NB4 (cell line): ENCODE measurements at places on chromosomes 6 and 20.

GRCh38 chr6:166616261-166617238 is 10.5 kb downstream of the RPS6KA2 start:
- DNase-seq: no peak

DNA sequence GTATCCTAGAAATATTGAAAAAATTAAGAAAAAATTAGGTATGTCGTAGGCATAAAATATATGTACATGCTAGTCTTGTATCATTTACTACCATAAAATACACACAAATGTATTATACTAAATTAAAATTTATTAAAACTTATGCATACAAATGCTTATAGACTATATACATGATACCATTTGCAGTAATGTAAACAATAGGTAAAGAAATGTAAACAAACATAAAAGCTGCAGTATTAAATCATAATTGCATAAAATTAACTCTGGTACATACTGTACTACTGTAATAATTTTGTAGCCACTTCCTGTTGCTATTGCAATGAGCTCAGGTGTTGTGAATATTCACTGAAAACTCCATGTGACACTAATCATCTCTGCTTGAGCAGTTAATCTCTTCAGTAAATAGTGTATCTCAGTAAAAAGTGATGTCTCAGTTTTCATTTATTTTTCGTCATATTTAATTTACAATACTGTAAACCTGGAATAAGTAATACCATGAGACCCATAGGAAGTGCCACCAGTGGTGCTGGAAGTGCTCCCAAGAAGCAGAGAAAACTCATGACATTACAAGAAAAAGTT is 29.3 kb downstream of the RALGAPB start:
- DNase-seq: no peak

DNA sequence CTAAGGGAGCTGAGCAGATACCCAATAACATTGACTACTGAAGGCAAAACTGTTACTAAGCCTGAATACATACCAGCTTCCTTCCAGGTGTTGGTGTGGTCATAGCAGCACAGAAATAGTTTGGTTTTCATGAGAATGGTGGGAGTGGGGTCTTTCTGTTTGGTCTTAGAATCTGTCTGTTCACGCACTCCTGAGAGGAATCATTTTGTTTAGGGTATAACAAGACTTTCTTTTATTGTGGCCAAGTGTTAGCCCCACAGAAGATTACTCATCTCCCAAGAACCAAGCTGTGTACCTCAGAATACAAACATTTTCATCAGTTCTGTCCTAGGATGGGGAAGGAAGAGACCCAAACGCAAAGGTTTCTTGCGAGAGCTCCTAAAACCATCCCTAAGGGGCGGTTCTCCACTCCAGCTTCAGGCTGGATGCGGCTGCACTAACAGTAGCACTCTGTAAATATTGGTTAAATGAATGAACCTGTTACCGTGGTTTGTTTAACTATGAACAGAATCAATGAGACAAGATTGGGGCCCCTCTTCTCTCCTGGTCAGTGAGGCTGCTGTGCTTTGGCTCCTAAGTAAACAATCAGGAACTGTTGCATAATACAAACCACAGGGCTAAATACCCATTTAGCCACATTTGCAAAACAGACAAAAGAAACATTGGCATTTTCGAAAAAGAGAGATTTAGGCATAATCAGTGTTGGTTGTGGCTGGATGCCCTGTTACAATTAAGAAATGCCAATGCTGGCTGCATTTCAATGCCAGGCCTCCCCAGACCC is 44.9 kb downstream of the SNAP25 start:
- no peak for DNase-seq

GRCh38 chr6:56314683-56315523 is 67.5 kb upstream of the COL21A1 start:
- peak; percentile 47 for DNase-seq
